NCI-H187 treated with DMSO at 0.1 percent for 48 hours (cell line): ENCODE measurements at places on chromosomes 5 and 9.

GRCh38 chr5:138282920-138283742, 8.7 kb upstream of the GFRA3 start:
- DNase-seq, result no peak

DNA sequence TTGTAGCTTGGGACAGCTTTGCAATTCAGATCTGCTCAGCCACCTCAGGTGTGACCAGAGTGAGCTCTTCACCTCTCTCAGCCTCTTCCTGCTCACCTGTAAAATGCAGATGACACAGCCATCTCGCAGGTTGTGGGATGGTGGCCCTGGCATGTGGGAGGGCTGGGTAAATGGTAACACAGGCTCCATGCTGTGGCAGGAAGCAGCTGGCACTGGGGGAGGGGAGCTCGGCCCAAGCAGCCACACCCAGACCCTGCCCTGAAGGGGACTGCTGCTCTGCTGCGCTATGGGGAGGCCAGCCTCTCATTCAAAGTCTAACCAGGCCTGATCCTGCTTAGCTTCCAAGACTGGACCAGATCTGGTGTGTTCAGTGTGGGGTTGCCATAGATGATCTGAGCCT, 24.1 kb downstream of the PHF2 start:
- no peak for DNase-seq

GRCh38 chr9:22033012-22033630, 24.0 kb upstream of the CDKN2B start:
- no peak for DNase-seq

DNA sequence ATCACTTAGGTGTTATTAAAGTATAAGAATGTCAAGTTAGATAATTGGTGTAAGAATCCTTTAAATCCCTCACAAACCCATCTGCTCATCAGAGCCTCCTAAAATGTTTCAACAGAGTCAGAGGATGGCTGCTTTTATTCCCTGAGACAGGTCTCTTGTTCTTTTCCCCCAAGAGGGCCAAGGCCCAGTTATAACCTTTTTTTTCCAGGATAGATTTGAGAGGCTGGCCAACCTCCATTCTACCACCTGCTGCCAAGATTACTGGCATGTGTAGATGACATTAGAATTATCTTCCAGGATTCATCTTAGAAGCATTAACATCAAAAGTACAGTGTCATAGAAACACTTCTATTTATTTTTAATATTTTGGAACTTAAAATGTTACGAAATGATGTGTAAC, 305.1 kb downstream of the TRPM3 start:
- no peak for DNase-seq

DNA sequence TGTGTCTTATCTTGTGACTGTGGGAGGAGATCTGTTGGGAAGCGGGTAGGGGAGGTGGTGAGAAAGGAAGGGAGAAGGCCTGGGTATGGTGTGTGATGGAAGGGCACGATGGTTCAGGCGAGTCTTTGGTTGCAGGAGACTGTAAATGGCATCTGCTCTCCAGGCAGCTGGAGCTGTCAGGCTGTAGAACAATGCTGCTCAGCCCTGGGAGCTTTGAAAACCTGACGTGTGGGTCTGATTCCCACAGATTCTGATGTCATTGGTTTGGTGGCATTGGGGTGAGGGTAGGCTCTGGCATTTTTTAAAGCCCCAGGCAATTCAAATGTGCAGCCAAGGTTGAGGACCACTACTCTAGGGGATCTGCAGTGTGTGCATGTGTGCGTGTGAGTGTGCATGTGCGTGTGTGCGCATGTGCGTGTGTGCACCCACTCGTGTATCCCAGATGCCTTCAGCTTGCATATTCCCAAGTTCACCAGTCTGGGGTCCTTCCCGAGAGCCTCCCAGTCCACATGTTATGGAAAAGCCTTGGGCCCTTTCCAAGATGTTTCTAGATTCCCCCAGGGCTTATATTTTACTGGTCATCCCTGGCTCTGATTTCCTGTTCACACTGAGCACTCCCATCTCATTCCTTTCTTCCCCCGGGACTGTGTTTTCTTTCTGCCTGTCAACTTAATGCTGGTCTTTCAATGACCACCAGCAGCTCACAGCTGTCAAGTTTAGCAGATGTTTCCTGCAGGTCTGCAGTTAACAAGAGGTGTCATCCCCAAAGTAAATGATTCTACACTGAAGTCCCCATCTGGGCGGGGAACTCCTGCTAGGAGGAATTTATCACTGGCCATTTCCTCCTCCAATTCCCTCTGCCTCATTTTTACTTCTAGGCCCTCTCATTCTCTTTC, 34.0 kb downstream of the BOD1 start:
- no peak for DNase-seq

GRCh38 chr5:58571501-58571900, 11.4 kb upstream of the RAB3C start:
- no peak for DNase-seq

- DNase-seq, result no peak
Observed at GRCh38 chr9:1233568-1233967, 183.4 kb downstream of the DMRT2 start.

DNA sequence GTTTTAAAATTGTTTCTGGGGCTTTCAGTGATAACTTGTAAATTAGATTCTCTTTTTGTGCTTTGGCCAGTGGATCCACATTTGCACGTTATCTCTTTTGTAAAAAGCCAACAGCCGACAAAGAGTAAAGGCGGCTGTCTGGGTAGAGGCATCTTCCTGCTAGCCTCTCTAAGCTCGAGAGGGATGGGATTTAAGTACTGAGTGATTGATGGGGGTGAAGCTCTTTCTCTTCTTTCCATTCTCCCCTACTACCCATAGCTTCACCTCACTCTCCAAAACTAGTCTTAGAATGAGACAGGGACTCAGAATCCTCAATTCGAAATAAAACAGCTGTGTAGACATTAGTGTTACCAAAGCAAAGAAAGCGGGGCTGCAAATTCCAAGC, 3.4 kb downstream of the PBX3 start:
- DNase-seq, result peak; percentile 46

- no peak for DNase-seq
Observed at GRCh38 chr5:10424124-10424731, 17.5 kb upstream of the ROPN1L start.

DNA sequence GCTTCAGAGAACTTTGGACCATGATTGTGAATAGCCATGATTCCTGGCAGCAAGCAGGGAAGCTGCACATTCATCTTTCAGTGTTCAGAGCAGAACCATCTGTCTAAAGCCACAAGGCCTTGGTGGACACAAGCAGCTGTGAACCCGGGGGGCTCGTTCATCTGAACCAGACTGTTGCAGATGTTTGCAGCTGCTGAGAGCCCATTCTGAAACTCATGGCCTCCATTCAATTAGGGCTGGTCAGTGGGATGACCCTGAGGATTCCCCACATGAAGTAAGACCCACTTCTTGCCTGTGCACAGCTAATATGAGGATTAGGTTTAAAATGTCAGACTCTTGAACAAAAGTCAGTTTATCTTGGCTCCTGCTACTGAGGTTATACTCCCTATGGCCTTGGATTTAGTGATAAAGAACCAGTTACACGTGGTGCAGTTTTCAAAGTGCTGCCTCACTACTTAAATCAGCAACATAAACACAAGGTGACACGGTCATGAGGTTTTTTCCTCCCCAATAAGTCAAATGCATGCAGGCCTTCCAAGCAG, 109.8 kb upstream of the IFNK start:
- no peak for DNase-seq
